Mucosa of descending colon (tissue), 3 donors: ENCODE measurements at places on chromosomes 3 and 15. TPM values are rescaled to one million over a fixed set of nuclear protein-coding genes. Genes with fewer than 3 reads are reported as not detected.

Gene HIGD2B
- not detected for total RNA-seq

Gene RCN2
- total RNA-seq: 25.0 TPM

GRCh38 chr3:40278791-40279190, 30.7 kb upstream of the EIF1B start:
- no peak for DNase-seq

DNA sequence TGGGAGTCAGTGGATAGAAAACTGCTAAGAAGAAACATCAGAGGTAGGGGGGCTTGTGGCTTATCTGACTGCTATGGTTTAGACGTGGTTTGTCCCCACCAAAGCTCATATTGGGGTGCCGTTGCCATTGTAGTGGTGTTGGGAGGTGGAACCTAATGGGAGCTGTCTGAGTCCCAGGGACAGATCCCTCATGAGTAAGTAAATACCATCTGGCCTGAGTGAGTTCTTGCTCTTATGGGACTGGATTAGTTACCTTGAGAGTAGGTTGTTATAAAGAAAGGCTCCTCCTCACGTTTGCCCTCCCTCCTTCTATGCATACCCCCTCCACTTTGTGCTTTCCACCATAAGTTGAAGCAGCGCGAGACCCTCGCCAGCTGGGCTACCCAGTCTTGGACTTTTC, 53.4 kb upstream of the VILL start:
- no peak for DNase-seq

- no peak for DNase-seq
Measured at GRCh38 chr15:73265536-73266153, 103.1 kb downstream of the HCN4 start.

DNA sequence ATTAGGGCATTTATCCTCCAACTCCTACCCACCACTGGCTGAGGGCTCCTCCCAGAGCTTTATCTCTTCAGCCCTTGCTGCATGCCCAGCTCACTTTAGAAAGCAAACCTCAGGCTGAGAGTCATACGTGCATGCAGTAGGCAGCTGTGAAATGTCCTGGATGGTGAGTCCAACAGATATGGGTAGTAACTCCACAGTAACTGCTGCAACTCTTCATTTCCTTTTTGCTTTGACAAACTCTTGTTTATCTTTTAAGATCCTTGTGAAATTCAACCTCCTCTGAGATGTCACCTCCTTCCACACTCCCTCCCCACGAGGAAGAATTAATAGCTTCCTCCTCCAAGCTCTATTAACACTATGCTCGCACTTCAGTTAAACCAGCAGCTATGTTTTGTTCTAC, 35.9 kb upstream of the CTNNB1 start:
- DNase-seq: no peak

Gene OCA2
- total RNA-seq: 0.32 TPM

DNA sequence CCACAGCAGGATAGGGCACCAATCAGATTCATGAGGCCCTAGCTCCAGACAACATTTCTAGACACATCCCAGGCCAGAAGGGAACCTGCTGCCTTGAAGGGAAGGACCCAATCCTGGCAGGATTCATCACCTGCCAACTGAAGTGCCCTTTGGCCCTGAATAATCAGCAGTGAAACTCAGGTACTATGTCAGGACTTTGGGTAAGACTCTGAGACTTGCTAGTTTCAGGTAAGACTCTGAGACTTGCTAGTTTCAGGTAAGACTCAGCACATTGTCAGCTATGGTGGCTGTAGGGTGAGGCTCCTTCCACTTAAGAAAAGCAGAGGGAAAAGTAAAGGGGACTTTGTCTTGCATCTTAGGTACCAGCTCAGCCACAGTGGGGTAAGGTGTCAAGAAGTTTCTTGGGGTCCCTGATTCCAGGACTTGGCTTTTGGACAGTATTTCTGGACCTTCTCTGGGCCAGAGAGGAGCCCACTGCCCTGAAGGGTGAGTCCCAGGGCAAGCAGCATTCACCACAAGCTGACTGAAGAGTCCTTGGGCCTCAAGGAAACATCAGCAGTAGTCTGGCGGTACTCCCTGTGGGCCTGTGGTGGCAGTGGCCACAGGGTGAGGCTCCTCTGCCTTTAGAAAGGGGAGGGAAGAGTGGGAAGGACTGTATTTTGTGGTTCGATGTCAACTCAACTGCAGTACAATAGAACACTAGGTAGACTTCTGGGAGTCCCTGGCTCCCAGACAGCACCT, 13.7 kb upstream of the COL8A1 start:
- no peak for DNase-seq

Gene LSAMP
- total RNA-seq: 39.8 TPM

DNA sequence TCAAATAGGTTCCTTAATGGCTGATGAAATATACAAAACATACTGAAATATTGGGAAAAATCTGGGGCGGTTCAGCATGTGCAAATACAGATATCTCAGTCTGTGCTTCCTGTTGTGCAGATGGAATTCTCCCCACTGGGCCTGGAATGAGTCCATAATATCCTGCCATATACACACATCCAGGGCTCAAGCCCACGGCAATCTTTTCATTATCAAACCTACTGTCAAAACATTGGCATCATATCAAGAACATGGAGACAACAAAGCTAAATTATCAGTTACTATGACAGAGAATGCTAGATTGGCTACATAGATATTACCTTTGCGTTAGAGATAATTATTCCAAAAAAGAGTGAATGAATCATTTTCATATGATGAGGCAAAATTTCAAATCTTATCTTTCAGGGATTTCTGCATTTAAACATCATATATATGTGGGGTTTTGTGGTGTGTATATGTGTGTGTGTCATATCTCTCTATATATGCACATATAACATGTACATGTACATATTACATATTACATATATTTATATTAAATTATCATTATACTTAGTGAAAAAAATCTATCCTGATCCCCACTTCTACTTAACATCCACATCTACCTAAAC, 713.3 kb downstream of the GBE1 start:
- no peak for DNase-seq

- DNase-seq: peak; percentile 24
Measured at GRCh38 chr15:90033006-90033405, 31.9 kb downstream of the ZNF710 start.

Gene TGFBR2
- 134 TPM for total RNA-seq

Gene ESYT3
- 1.0 TPM for total RNA-seq

GRCh38 chr3:121883507-121883906, 10.7 kb upstream of the SLC15A2 start:
- no peak for DNase-seq

DNA sequence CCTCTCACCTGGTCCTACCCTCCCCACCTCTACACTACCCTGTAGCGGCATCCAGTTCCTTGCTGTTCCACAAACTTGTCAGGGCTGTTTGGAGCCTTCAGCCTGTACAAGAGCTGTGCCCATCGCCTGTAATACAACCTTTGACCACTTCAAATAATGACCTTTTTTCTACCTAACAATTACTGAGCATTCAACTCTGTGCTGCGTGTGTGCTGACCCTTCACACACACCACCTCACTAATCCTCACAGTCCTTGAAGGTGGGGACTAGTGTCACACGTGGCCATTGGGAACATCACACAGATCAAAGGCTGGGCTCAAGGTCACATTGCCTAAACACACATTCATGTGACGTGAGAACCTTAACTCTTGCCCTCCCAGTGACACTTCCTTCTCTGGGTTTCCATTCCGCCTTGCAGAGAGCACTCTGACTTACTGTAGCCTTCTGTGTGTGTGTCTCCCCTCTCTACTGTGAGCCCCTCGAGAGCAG, 3.1 kb downstream of the C3orf20 start:
- DNase-seq: no peak

DNA sequence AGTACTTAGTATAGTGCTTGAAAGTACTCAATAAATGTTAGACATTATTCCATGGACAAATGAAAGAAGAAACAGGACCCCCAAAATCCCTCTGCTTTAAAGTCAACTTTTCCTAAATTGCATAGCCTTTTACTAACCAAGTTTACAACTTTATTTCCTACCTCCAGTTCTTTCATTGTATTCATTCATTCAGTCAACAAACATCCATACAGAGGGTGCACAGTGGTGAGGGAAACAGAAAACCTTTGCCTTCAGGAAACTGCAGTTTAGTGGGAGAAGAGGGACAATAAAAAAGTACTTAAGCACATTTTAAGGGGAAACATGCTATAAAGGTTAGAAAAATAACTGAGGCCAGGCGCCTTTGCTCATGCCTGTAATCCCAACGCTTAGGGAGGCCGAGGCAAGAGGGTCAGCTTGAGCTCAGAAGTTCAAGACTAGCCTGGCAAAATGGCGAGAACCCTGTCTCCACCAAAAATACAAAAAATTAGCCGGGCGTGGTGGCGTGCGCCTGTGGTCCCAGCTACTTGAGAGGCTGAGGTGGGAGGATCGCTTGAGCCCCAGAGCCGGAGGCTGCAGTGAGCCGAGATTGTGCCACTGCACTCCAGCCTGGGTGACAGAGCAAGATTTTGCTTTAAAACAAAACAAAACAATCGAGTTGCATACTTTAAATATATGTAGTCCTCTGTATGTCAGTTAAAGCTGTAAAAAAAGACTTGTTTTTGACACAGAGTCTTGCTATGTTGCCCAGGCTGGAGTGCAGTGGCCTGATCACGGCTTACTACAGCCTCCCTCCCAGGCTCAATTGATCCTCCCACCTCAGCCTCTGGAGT, 1.1 kb upstream of the DENND4A start:
- DNase-seq: no peak

Gene CHSY1
- total RNA-seq: 7.7 TPM

Gene PAK2
- 69.6 TPM for total RNA-seq

GRCh38 chr3:194326968-194327217, 24.2 kb downstream of the CPN2 start:
- DNase-seq: no peak

Gene ZNF80
- 0.19 TPM for total RNA-seq

Gene TMEM207
- not detected for total RNA-seq

Gene GPR87
- not detected for total RNA-seq

DNA sequence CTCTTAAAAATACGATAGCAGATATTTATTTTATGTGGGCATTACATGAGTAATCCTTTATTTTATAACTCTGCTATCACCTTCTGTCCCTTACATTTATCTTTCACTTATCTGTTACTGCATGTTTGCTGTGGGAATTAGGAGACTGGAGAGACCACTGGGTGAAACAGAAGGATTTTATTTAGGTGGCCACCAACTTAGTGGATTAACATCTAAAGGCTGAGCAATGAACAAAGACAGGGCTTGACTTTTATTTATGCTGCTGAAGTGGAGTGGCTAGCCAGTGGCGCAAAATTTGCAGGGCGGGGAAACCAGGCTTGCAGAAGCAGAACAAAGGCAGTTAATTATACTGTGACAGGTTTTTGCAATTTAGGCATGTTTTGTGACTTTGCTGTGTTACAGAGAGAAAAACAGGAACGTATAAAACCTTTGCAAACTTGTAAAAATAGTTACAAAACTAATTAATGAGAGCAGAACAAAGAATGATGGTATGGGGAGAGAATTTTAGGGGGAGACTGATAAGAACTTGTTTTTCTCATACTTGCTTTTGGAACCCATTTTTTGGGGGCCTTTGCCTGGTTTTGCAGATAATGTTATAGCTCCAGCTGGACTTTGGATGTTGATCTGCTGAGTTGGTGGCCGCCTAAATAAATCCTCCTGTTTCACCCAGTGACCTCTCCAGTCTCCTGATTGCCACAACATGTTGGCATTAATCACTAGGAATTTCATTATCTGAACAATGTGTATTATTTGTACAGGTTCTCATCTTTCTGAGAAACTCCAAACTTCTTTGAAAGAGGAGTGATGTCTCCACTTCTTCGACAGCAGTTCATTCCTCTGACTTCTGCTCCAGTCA, 18.0 kb downstream of the KLHL24 start:
- no peak for DNase-seq

DNA sequence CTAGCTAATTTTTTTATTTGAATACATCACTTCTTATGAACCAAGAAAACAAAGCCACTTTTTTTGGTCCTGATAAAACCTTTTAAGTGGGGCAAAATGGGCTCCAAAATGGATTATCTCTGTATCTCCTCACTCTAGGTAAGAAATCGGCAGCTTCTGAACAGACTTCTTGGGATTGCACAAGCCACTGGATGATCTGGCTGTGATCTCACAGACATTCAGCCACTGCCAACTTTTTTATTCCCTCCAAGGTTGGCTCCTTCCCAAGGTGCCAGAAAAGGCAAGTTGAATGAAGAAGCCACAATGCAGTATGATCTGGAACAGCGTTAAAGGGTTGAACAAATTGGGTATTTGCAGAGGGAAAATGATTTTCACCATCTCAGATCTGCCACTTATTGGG, 73.2 kb downstream of the PRICKLE2 start:
- no peak for DNase-seq

- no peak for DNase-seq
Measured at GRCh38 chr15:50257332-50257731, 8.2 kb downstream of the HDC start.

GRCh38 chr3:42489116-42489936, 13.1 kb upstream of the VIPR1 start:
- no peak for DNase-seq

GRCh38 chr3:70716832-70717231, 404.4 kb upstream of the MDFIC2 start:
- DNase-seq: peak; percentile 2

- no peak for DNase-seq
Measured at GRCh38 chr15:51828621-51829375, 655 bp upstream of the TMOD3 start.

GRCh38 chr15:79680720-79681119, 216.1 kb downstream of the MTHFS start:
- no peak for DNase-seq

DNA sequence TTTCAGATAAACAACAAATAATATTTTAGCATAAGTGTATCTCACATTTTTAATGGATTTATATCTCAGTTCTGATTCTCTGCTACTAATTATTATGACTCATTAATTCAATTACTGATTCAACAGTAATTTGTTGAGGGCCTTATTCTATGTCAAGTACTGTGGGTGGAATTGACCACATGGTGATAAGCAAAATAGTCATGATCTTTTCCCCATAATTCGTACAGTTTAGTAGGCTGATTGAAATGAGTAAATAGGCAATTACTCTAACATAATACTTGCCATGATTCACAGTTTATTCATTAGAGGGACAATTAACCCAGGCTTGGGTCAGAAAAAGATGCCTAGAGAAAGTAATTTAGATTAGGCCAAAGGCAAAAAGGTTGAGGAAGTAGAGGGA, 60.9 kb upstream of the SLC4A7 start:
- no peak for DNase-seq

Gene CNTN6
- total RNA-seq: not detected

GRCh38 chr3:61136191-61136590, 115.1 kb downstream of the FHIT start:
- DNase-seq: no peak

DNA sequence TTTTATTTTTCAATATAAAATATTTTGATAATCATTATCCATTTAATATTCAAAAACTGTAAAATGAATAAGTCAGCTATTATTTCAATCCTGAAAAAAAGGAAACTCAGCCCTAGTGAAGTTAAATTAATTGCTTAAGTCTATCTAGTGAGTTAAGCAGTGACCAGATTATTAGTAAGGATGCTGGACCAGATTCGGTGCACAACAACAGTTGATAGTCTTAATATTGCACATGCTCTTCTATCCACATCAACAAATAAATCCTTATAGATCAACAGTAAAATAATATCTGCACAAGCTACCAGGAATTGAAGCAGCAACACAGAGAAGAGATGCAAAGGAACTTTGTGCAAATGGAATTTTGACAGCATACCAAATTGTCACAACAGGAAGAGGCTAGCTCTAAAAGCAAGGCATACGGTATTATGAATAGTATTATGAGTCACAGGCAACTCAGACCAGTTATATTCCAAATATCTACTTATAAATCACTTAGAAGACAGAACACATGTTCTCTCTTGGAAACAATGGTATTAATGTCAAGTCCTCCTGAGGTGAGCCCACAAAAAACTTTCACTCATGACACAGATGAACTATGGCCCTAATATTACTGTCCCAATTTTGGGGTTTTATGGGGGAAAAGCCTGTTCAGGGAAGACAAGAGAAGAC, 24.9 kb downstream of the VPS13C start:
- DNase-seq: no peak

- DNase-seq: no peak
Measured at GRCh38 chr15:70406617-70407335, 309.1 kb upstream of the TLE3 start.
